ENCODE measurements at places on chromosomes 1 and 21.

DNA sequence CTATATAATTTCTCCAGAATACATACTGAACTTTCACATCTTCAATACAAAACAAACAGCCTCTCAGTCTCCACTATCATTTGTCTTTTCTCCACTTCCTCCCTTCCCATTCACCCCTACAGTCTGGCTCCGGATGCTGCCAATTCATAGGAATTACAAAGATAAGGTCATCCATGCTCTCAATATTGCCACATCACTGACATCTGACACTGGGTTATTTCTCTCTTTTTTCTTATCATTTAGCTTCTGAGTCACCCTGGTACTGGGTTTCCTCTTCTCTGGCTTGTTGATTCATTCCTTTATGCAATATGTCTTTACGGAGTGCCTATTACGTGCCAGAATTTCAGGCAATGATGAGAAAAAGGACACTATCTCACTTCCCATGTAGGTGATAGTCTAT, 3.1 kb upstream of the SH3BP5L start:
- peak; percentile 72 for DNase-seq

GRCh38 chr1:8666389-8667167, 150.9 kb downstream of the RERE start:
- DNase-seq: no peak

DNA sequence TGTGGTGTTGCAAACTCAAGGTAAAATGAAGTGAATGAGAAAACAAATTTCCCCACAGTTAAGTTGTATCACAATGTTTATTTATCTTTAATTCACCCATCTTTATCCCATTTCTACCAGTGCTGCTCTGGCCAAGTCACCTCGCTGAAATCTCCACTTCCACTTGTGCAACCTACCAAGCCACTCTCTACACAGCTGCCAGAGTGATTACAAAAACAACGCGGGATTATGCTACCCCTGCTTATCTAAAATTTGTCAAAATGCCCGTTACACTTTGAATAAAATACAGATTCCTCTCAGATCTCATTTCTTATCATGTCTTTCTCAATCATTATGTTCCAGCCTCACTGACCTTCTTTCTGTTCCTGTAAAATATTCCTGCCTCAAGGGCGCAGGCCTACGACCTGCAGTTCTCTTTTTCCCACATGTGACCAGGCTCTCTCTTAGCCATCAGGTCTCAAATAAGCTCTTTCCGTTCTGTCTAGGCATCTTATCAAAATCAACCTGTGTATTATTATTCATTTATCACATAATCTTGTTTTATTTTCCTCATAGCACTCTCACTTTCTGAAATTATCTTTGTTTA, 95.6 kb downstream of the NTMT2 start:
- no peak for DNase-seq

DNA sequence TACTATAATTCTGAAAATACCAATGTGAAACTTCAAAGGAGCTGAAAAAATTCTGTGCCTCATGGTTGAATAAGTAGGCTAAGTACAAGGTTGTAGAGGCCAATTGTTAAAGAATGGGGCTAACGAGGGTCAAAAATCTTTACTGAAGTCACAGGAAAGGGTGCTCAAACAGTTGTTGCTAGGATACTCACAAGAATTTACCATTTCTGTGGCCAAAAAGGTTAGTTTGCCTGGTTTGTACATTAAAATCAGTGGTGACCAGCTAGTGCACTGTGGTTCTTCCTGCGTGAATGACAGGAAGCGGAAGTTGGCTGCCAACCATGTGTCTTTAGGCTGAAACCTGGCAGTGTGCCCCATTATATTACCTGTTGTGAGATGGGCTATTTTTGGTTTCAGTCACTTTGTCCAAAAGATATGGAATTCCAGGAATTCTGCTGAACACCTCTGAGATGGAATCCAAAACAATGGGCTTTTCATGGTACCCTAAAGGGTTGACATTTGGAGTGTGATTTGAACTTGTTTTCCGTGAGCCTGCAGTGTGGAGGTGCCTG, 13.5 kb downstream of the MAP3K21 start:
- DNase-seq: no peak

DNA sequence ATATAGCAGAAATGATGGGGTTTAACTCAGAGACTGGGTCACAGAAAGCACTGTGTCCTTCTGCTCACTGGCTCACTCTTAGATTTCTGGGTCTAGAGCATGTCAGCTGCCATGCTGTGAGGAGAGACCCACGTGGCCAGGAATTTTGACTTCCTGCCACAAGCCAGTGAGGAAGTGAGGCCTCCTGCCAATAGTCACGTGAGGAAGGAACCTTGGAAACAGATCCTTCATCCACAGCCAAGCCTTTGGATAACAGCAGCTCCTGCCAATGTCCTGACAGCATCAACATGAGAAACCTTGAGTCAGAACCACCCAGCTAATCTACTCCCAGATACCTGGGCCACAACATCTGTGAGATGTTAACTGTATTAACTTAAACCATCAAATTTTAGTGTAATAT, 114.5 kb upstream of the PLPPR5 start:
- no peak for DNase-seq

- no peak for DNase-seq
Observed at GRCh38 chr1:206855859-206856258, 9.6 kb upstream of the IL20 start.

DNA sequence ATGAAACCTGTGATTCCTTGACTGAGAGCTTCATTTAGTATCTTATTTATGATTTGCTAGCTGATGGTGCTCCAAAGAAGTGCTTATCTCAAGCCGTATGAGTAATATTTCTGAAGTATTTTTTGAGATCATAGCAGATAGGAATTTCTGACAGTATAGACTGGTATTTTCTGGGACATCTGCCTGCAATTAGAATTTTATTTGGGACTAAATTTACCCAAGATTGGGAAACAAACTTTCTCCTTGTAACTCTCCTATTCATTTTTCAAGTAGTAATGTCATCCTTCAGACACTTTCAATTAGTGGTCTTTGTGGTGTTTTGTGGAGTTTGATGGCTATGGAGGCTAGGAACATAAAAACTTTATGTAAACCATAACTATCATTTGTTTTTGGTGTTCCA, 597.2 kb upstream of the ZP4 start:
- no peak for DNase-seq

DNA sequence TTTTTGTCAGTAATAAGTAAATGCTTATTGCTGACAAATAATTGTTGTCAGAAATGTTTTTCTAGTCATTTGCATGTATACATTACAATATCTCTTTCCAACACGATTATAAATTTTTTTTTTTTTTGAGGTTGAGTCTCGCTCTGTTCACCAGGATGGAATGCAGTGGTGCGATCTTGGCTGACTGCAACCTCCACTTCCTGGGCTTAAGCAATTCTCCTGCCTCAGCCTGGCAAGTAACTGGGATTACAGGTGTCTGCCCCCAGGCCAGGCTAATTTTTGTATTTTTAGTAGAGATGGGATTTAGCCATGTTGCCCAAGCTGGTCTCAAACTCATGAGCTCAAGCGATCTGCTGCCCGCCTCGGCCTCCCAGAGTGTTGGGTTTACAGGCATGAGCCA, 72.0 kb upstream of the ATF3 start:
- no peak for DNase-seq

GRCh38 chr1:36035154-36035553, 48.7 kb upstream of the TEKT2 start:
- no peak for DNase-seq

DNA sequence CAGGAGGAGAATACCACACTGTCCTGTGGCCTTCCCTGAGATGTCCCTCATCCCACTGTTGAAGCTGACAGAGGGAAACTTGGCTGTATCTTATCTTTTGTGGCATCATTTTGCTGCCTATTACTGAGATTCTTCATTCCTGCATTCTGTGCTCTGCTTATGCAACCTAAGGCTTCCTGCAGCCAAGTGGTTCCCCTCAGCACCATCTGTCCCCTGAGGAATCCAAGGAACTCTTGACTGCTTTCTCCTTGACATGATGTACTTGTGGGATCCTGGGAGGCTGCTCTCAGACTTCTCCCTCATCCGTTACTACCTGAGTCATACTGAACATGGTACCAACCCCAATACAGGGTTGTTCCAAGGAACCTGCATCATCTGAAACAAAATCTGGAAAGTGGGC, 21.1 kb upstream of the RIMKLA start:
- no peak for DNase-seq

- peak; percentile 39 for DNase-seq
Observed at GRCh38 chr1:44947063-44947773, 39.2 kb downstream of the EIF2B3 start.

- DNase-seq: no peak
Observed at GRCh38 chr1:86699186-86699585, 5.2 kb upstream of the SH3GLB1 start.

GRCh38 chr1:229461032-229461668, 27.3 kb upstream of the ACTA1 start:
- no peak for DNase-seq

GRCh38 chr1:178075333-178075732, 18.6 kb upstream of the RASAL2 start:
- DNase-seq: no peak

DNA sequence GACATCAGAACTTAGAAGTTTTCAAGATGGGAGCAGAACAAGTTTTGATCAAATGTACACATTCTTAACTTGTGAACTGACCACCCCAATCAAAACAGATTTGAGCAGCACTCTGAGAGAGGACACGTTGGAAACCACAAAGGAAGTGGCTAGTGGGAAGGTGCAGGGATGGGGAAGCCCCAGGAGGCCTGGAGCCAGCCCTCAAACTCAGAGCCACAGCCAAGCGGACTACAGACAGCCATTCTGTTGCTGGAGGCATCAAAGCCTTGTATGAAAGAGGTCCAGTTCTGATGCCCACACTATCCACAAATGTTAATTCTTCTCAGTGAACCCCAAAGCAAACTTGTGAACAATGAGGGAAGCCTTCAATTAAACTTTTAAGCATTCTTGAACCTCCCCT, 143.6 kb upstream of the RAB4A start:
- DNase-seq: no peak
